Bronchus fibroblast of lung (primary cell): ENCODE measurements at places on chromosomes 4 and X. TPM values are rescaled to one million over a fixed set of nuclear protein-coding genes. Genes with fewer than 3 reads are reported as not detected.

Gene MUC7
- not detected in 2 replicates for total RNA-seq

Gene ADGRG2
- under 0.01 TPM in 2 replicates for total RNA-seq

Gene MAGEA8
- total RNA-seq: not detected in 2 replicates

Gene MAGT1
- 30.6 and 37.7 TPM in 2 replicates for total RNA-seq

Gene RAB33A
- 7.0 and 10.1 TPM in 2 replicates for total RNA-seq

Gene SPANXN4
- not detected in 2 replicates for total RNA-seq

Gene GAGE12J
- not detected in 2 replicates for total RNA-seq

Gene MAMLD1
- total RNA-seq: 1.0 and 1.2 TPM in 2 replicates

Gene SLC25A6
- total RNA-seq: 368 and 429 TPM in 2 replicates

Gene ANKRD37
- total RNA-seq: 1.9 and 2.2 TPM in 2 replicates

Gene SYP
- total RNA-seq: 0.15 and 0.17 TPM in 2 replicates

Gene SMIM43
- 0.50 and 0.59 TPM in 2 replicates for total RNA-seq

Gene GAB1
- 4.6 and 7.6 TPM in 2 replicates for total RNA-seq

Gene BTK
- not detected in 2 replicates for total RNA-seq

Gene SPP1
- total RNA-seq: not detected in 2 replicates

Gene HSFX4
- not detected in 2 replicates for total RNA-seq

Gene FAM184B
- under 0.01 TPM in 1 of 2 replicates, not detected in the other for total RNA-seq

Gene GAGE12F
- not detected in 2 replicates for total RNA-seq

Gene TRIM60
- not detected in 2 replicates for total RNA-seq

Gene BTC
- 0.30 and 0.34 TPM in 2 replicates for total RNA-seq

Gene MAGEC2
- not detected in 2 replicates for total RNA-seq

Gene LAP3
- 54.0 and 54.9 TPM in 2 replicates for total RNA-seq

Gene CYP4V2
- total RNA-seq: 4.2 and 5.4 TPM in 2 replicates

Gene PRKG2
- 1.0 and 2.2 TPM in 2 replicates for total RNA-seq

Gene ZMAT1
- total RNA-seq: 0.15 TPM in 1 of 2 replicates, not detected in the other

Gene REELD1
- total RNA-seq: not detected in 2 replicates

Gene KIAA1210
- total RNA-seq: not detected in 2 replicates

Gene TMEM175
- 15.9 and 16.6 TPM in 2 replicates for total RNA-seq

Gene NXF2B
- not detected in 2 replicates for total RNA-seq

Gene GAGE12E
- total RNA-seq: not detected in 2 replicates

Gene SAGE1
- not detected in 2 replicates for total RNA-seq

Gene MID2
- 6.4 TPM in 2 replicates for total RNA-seq

Gene BEND4
- total RNA-seq: not detected in 2 replicates

Gene RNF150
- total RNA-seq: 0.74 and 1.0 TPM in 2 replicates

Gene ARX
- not detected in 2 replicates for total RNA-seq

Gene GLOD5
- not detected in 2 replicates for total RNA-seq

Gene AWAT2
- not detected in 2 replicates for total RNA-seq

Gene VSIG4
- total RNA-seq: not detected in 2 replicates

Gene RGN
- 1.0 and 1.5 TPM in 2 replicates for total RNA-seq

Gene FHIP1A
- 0.17 and 0.59 TPM in 2 replicates for total RNA-seq

Gene NUDT9
- 10.6 and 14.3 TPM in 2 replicates for total RNA-seq

Gene CT47B1
- not detected in 2 replicates for total RNA-seq

Gene FABP2
- not detected in 2 replicates for total RNA-seq

Gene IQCM
- total RNA-seq: not detected in 2 replicates
